ENCODE measurements at places on chromosomes 12 and 14. TPM values are rescaled to one million over a fixed set of nuclear protein-coding genes. Genes with fewer than 3 reads are reported as not detected.

The TSHR gene
- total RNA-seq, result not detected

The E2F7 gene
- total RNA-seq, result 22.3 TPM

The MYF6 gene
- total RNA-seq, result not detected

The LRTM2 gene
- total RNA-seq, result 0.12 TPM

The RPGRIP1 gene
- total RNA-seq, result 1.6 TPM

GRCh38 chr12:13135371-13136178 lies 32.1 kb upstream of the GSG1 start:
- DNase-seq, result peak; percentile 59
- H3K4me3 ChIP-seq, result no peak overlapping the region
- H3K27me3 ChIP-seq, result no peaks in the 10 kb centered on the region
- peaks cover 9% of the 10 kb centered on the region for H3K4me1 ChIP-seq
- no peak overlapping the region for H3K27ac ChIP-seq

DNA sequence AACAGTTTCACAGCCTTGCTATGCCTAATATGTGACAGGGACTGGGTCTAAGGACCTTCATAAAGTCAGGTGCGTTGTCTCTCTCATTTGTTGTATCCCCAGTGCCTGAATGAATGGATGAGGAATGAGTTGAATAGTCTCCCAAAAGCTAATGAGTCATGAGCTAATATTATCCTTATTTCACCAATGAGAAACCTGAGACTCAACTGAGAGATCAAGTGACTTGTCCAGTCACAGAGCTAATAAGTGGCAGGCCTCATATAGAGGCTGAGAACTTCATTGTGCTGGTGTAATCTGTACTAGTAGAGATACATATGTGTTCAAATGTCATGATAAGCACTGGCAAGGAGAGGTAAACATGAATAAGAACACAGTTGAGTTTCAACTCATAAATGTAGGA lies 612.4 kb downstream of the NRXN3 start:
- no peak overlapping the region for H3K4me3 ChIP-seq
- no peak for DNase-seq
- H3K27me3 ChIP-seq, result no peaks in the 10 kb centered on the region
- H3K36me3 ChIP-seq, result no peaks in the 10 kb centered on the region

DNA sequence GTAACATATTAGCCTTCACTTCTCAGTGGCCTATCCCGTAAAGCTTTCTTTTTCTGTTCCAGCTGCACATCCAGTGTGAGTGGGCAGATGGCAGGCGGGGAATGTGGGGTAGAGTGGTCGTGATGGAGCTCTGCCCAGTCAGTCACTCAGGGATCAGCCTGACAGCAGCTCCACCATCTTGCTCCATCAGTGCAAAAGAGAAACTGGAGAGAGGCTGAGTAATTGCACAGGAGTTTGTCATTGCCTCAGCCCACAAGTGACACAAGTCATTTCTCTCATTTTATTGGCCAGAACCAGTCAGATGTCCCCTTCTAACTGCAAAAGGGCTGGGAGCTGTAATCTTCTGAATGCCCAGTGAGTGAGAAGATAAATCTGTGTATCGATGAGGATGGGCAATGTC lies 66.5 kb downstream of the ATP23 start:
- H3K4me1 ChIP-seq, result no peaks in the 10 kb centered on the region
- H3K27ac ChIP-seq, result no peak overlapping the region
- no peak for DNase-seq
- no peaks in the 10 kb centered on the region for H3K36me3 ChIP-seq
- H3K27me3 ChIP-seq, result no peaks in the 10 kb centered on the region

DNA sequence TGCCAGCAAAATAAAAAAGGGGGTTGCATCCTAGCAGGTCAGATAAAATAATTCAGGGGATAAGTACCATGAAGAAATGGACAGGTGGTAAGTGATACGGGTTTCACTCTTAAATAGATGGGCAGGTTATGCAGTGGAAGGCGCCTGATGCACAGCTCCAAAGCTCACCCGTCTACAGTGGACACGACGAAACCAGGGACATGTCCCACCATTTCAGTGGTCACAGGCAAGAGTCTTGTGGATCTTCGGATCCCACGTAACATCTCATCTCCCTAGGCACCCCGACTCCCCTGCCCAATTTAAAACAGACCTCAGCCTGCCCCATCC lies 60.5 kb downstream of the DDX51 start:
- 0 out of 2 replicates have a peak, but pooled peaks cover 6% of the 10 kb centered on the region for H3K36me3 ChIP-seq
- H3K27me3 ChIP-seq, result no peaks in the 10 kb centered on the region
- peaks cover 11% of the 10 kb centered on the region for H3K4me1 ChIP-seq
- no peak for DNase-seq
- H3K27ac ChIP-seq, result no peak overlapping the region

DNA sequence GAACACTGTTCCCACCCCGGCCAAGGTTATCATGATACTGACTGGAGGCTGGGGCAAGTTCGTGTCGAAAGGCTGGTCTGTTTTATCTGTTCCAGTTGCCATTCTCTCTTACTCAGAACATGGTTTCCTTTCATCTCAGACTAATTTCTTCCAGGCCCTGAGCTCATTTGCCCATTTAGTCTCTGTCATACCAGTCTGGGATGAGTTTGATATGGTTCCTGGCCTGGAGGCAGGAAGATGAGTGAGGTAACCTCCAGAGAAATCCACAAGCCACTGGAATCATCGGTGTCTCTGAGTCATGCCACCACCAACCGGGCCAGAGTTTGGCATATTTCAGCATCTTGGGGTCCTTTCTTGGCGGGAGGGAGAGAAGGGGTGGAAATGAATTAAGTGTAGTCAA lies 114.7 kb downstream of the NTF3 start:
- H3K27ac ChIP-seq, result no peak overlapping the region
- no peaks in the 10 kb centered on the region for H3K27me3 ChIP-seq
- H3K4me1 ChIP-seq, result no peaks in the 10 kb centered on the region

GRCh38 chr14:68518761-68519670 lies 273.9 kb downstream of the ZFP36L1 start:
- H3K36me3 ChIP-seq, result no peaks in the 10 kb centered on the region
- peaks cover 15% of the 10 kb centered on the region for H3K4me1 ChIP-seq
- no peak for DNase-seq
- no peak overlapping the region for H3K4me3 ChIP-seq
- H3K27ac ChIP-seq, result no peak overlapping the region

- H3K36me3 ChIP-seq, result no peaks in the 10 kb centered on the region
- peaks cover 11% of the 10 kb centered on the region for H3K4me1 ChIP-seq
- H3K4me3 ChIP-seq, result no peak overlapping the region
- no peak overlapping the region for H3K27ac ChIP-seq
- H3K27me3 ChIP-seq, result no peaks in the 10 kb centered on the region
Observed at GRCh38 chr12:65952737-65953209, 128.5 kb downstream of the HMGA2 start.

DNA sequence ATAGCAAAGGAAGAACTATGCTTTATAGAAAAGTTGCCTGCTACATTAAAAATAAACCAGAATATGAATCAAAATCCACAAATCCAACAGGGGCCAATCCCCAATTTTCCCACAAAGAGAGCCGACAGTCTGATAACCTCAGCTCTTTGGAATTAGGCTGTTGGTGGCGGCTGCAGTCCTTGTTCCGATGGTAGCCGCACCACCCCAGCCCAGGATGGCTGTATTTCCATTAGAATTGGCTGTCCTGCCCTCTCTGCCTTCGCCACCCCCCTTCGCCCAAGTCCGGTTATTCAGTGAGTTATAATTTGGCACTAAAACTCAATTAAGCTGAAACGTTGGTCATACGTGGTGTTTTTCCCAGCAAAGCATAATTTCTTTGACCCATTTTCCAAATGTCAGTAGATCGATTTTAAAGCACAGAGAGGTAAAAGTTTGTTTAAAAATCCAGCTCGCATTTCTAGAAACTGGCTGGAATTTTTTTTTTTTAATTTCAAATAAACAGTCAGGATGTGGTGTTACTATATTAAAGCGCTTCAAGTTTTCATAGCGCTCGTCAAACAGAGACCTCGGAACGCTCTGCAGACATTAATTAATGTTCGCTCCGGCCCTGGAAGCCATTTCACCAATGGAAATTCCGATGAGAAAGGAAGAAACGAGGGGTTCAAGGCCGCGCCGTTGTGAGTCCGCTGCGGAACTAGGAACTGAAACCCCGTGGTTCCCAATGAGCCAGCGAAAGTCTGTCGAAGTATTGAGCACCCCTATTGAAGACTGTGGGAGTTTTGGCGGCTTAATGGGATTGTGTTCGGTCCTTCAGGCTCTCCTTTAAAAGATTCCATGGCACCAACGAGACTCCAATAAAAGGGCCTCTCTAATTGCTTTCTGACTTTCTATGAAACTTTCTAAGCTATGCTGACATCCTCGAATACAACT lies 104.8 kb upstream of the DIO3 start:
- peak; percentile 56 for DNase-seq
- peaks cover 9% of the 10 kb centered on the region for H3K4me1 ChIP-seq
- H3K4me3 ChIP-seq, result peak overlapping the region; percentile 32
- no peak overlapping the region for H3K27ac ChIP-seq

DNA sequence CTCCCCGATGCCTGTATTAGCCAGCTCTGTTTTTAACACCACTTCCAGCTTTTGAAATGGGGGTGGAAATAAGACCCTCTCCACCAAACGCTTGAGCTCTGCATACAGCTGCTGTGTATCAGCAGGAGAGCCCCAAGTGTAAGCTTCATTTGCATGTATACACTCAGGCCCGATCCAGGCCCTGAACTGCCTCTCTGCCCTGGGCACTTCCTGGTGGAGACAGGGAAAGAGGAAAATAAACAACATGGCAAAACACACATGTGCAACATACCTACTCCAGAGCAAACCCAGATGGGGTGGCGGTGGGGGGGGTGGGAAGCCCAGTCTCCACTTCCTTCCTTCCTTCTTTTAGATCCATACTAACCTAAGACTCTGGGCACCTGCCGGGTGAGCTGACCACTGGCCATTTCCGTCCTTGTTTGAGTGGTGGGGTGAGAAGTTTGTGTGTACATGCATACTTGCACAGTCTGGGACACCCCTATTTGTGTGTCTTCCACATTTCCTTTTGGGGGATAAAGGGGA lies 55.3 kb downstream of the RBM19 start:
- no peak overlapping the region for H3K27ac ChIP-seq
- H3K4me1 ChIP-seq, result no peaks in the 10 kb centered on the region
- H3K27me3 ChIP-seq, result no peaks in the 10 kb centered on the region
- H3K36me3 ChIP-seq, result peaks cover 4% of the 10 kb centered on the region
- no peak overlapping the region for H3K4me3 ChIP-seq

- H3K27ac ChIP-seq, result no peak overlapping the region
- no peak overlapping the region for H3K4me3 ChIP-seq
- H3K36me3 ChIP-seq, result no peaks in the 10 kb centered on the region
- no peaks in the 10 kb centered on the region for H3K27me3 ChIP-seq
Observed at GRCh38 chr14:72737560-72737943, 156.3 kb downstream of the DPF3 start.

DNA sequence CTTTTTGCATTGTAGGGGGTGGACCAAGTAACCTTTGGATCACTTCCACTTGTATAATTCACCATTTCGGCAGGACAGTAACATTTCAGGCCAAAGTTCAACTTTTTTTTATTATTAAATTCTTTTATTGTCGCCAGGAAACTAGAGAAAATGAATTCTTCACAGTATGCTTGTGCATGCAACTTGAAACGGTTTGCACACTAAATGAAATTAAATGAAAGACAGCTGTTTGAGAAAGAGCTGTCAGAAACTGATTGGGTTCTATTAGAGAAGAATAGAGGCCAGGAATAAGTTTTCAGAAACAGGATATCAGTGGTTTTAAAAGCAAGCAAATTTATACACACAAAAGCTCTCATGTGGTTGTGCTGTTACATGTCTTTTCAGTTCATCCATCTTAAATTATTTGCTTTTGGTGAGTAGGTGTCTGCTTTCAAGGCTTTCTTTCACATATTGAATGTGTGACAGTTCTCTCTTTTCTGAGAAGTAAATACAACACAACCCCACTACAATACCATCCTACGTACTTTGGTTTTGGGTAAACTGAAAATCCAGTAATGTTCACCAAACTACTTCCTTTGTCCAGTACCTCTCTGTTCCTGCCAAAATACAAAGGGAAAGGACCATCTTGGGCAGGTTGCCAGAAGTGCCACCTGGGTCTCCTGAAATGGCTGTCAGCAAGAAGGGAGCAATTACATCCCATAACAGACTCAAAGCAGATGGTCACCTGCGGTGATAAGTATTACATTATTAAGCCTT lies 291.7 kb downstream of the RAD51B start:
- DNase-seq, result no peak
- no peaks in the 10 kb centered on the region for H3K27me3 ChIP-seq
- peaks cover 24% of the 10 kb centered on the region for H3K4me1 ChIP-seq
- H3K4me3 ChIP-seq, result no peak overlapping the region
- H3K27ac ChIP-seq, result no peak overlapping the region
- no peaks in the 10 kb centered on the region for H3K36me3 ChIP-seq

GRCh38 chr12:132638541-132639408 lies 20.2 kb downstream of the P2RX2 start:
- H3K27me3 ChIP-seq, result no peaks in the 10 kb centered on the region
- no peaks in the 10 kb centered on the region for H3K4me1 ChIP-seq
- peaks cover 26% of the 10 kb centered on the region for H3K36me3 ChIP-seq
- 0 out of 2 replicates have a peak overlapping the region, but pooled peaks have one; percentile 50 for H3K27ac ChIP-seq
- H3K4me3 ChIP-seq, result no peak overlapping the region

DNA sequence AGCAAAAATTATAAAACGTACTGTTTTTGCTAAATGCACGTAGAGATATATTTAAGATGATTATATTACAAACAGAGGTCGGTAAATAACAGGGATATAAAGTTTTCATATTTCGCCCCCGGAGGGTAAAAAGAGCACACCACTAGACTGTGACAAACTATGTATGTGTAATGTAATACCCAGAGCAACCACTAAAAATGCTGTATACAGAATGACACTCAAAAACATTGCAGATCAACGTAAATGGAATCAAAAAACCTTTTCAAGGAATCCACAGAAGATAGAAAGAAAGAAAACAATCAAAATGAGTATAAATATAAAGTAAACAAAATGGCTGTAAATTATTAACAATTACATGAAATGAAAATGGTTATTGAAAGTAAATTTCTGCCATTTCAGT lies 37.6 kb upstream of the PRB4 start:
- H3K4me1 ChIP-seq, result no peaks in the 10 kb centered on the region
- DNase-seq, result peak; percentile 33
- no peaks in the 10 kb centered on the region for H3K36me3 ChIP-seq
- no peak overlapping the region for H3K4me3 ChIP-seq

GRCh38 chr12:92297932-92298696 lies 152.5 kb upstream of the BTG1 start:
- peaks cover 2% of the 10 kb centered on the region for H3K4me1 ChIP-seq
- H3K36me3 ChIP-seq, result no peaks in the 10 kb centered on the region
- H3K27me3 ChIP-seq, result no peaks in the 10 kb centered on the region
- DNase-seq, result no peak
- no peak overlapping the region for H3K4me3 ChIP-seq

DNA sequence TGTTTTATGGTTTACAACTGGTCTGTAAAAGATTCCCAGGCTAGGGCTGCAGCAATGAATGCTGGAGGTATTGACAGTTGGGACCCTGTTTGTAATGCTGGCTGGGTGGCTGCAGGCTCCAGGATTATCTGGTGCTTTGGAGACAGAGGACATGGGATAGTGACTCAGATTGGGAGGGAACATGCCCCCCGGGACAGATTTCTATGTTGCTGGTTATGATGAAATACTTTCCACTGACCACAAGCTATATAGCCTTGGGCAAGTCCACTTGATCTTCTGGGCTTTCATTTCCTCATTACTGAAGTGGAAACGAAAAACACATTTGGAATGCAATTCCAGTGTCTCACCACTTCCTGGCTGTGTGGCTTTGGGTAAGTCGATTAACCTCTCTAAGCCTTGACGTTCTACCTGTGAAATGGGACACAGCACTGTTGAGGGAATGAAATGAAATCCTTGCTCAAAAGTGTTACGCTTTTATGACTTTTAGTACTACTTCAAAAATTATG lies 6.3 kb upstream of the TPCN1 start:
- no peak overlapping the region for H3K27ac ChIP-seq
- H3K27me3 ChIP-seq, result no peaks in the 10 kb centered on the region
- H3K36me3 ChIP-seq, result no peaks in the 10 kb centered on the region
- no peak overlapping the region for H3K4me3 ChIP-seq

- H3K4me1 ChIP-seq, result no peaks in the 10 kb centered on the region
- no peaks in the 10 kb centered on the region for H3K36me3 ChIP-seq
- no peaks in the 10 kb centered on the region for H3K27me3 ChIP-seq
- no peak overlapping the region for H3K27ac ChIP-seq
Observed at GRCh38 chr14:59961518-59962062, 41.6 kb downstream of the LRRC9 start.
